Activated CD8-positive, alpha-beta memory T cell treated with anti-CD3 and anti-CD28 coated beads for 1 hour (primary cell): ENCODE measurements at places on chromosomes 7 and 10.

GRCh38 chr10:11120711-11121110 lies 103.0 kb downstream of the CELF2 start:
- no peak for DNase-seq

DNA sequence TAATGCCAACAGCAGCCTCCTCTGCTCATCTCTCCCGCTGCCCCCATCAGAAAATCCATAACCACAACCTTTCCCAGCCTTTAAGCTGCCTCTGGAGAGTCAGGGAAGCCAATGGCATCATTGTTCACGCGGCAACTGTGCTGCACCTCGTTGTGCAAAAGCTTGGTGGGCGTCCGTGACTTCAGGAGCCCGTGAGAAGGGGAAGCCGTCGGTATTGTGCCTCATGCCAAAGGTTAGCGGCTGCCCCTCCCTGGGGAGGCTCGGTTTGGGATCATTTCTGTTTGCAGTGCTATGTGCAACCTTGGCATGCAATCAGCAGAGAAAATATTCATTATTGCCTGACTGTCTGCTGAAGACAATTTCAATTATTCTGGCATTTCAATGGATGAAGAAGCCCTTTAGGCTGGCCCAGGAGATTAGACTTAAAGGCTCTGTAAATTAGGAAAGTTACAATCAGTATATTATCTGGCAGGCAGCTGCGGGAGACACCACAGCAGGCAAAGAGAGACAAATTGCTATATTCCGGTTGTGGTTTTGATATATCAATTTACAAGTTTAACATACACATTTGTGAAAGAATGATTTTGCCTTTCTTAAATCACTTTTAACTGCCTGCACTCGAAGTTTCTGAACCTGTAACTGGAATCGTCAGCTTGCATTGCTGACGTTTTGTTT lies 244.5 kb downstream of the GATA3 start:
- DNase-seq, result no peak

- DNase-seq, result no peak
Measured at GRCh38 chr7:26995666-26996065, 100.1 kb downstream of the HOXA1 start.

- no peak for DNase-seq
Measured at GRCh38 chr10:78932054-78932386, 136.7 kb upstream of the ZMIZ1 start.

GRCh38 chr10:99172950-99173349 lies 62.7 kb downstream of the HPSE2 start:
- DNase-seq, result no peak

DNA sequence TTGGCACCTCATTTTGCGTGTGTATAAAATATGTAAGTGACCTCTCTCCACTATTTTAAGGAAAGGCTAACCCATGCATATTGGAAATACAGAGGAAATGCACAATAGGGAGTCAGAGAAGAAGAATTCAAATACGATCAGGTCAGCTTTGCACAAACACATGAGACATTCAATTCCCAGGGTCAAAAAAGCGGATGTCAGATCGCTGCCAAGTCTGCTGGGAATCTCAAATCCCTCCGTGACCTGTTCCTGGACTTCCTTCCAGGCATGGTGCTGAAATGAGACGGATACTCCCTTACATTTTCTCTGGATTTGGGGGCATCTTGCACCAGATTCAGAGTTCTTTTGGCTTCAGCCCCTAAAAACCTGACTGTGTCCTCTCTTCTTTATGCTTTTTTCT lies 91.9 kb upstream of the PRKCQ start:
- DNase-seq, result no peak

DNA sequence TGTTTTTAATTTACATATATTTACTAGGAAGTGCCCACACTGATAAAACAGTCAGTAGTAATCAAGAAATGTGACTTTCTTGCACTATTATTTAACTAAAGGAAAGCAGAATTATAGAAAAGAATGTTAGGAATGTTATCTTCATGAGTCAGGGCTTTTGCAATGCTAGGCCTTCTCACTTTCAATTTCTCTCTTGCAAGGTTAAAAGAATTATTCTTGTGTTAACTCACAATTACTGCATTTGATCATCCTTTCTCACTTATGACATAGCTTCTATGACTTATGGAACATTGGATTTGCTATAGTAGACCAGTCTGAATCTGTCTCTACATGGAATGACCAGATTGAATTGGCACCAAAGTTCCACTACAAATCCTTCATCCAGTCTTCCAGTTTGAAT lies 192.4 kb downstream of the SDK1 start:
- DNase-seq, result no peak

- no peak for DNase-seq
Measured at GRCh38 chr10:1200866-1201807, 145.0 kb downstream of the WDR37 start.

DNA sequence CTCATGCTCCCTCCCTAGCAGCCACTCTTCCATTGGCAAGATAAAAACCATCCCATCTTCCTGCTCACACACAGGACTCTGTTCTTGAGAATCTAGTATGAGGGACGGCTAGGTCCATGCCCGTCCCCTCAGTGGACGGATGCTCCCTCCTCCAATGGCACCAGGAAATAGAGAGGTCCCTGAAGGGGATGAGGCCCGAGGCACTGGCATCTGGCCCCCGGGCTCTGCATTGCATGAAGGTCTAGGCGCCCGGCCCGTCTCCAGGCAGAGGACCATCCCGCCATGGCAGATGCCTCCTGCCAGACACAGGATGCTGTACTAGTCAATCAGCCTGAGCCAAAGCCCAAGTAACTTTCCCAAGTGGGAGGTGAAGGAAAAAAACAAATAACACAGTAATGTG lies 15.0 kb downstream of the PRKAG2 start:
- no peak for DNase-seq

DNA sequence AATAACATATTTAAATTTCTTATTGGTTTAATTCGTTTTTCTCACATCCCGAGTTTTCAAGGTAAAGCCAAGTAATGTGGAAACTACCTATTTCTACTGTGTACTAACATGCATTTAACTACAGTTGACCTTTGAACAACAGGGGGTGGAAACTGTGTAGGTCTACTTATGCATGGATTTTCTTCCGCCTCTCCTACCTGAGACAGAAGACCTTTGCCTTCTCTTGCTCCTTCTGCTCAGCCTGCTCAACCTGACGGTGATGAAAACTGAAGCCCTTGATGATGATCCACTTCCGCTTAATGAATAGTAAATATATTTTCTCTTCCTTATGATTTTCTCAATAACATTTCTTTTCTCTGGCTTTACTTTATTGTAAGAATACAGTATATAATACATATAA lies 18.5 kb downstream of the MEOX2 start:
- DNase-seq, result no peak

GRCh38 chr7:17948526-17949238 lies 8.4 kb upstream of the SNX13 start:
- no peak for DNase-seq

- no peak for DNase-seq
Measured at GRCh38 chr10:6674291-6674690, 94.2 kb upstream of the PRKCQ start.

- no peak for DNase-seq
Measured at GRCh38 chr7:120876922-120877321, 19.0 kb upstream of the TSPAN12 start.

DNA sequence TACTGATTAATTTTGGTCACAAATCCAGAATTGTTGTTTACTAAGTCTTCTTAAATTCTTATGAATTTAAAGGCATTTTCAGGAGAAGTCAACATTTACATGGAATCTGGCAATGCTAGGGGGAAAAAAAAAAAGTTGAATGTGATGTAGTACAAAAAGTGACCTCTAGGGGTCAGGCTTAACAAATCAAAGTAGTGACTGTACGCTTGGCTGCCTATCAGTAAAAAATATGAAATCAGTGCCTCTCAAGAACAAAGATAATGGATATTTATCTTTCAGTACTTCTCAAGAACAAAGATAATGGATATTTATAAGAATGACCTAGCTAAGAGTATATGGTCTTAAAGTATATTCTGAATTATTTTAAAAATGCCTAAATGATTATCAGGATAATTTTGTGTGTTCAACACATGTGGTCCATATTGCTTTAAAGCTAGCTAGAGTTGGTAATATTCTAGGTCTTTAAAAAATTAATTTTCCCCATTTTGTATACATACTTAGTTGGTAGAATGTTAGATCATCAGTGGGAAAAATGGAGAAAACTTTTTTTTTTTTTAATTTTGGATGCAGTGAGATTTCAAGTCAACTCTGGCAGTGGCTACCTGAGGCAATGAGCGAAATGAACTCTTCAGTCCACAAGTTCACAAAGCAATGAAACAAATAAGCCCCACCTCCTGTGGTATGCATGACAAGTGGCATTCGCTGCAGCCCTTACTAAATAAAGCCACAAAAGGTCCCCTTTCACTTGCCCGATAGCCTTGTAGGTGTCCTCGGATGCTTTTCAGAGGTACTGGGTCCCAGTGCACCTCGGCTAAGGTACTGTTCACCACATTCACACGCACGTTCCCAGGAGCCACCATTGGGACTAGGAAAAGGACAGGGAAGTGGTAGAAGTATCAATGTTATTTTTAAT lies 51.2 kb upstream of the LAMB4 start:
- DNase-seq, result no peak

GRCh38 chr10:25441270-25441669 lies 266.5 kb downstream of the GPR158 start:
- no peak for DNase-seq

DNA sequence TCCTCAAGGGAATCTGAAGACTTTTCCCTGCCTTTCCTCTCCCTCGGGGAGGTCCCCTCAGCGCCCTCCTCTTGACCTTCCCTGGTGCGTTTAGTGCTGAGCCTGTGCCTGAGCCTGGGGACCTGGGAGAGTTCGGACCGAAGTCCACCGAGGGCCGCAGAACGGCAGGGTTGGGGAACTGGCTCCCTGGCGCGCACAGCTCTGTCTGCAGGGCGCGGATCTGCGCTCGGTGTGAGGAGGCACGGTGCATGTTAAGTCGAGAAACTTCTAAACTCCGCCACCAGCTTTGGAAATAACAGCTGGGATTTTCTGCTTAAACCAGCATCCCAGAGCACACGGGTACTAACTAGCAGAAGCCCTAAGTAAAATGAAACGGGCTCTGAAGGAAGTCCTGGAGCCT lies 44.2 kb upstream of the SLC29A4 start:
- no peak for DNase-seq

DNA sequence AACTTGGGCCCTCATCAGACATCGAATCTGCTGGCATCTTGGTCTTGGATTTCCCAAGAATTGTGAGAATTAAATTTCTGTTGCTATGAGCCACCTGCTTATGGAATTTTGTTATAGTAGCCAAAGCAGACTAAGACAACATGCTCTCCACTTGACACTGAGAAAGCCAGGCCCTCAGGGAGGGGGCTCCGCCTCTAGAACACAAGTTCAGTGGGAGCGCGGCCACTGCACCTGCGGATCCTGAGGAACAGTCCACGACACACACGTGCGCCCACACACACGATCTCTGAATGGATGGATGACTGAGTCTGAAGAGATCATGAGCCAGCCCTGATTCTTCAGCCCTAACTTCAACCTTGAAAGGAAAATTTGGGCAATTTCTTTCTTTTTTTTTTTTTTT lies 73.7 kb downstream of the CTBP2 start:
- DNase-seq, result no peak

GRCh38 chr10:1548596-1548995 lies 188.7 kb downstream of the ADARB2 start:
- no peak for DNase-seq

DNA sequence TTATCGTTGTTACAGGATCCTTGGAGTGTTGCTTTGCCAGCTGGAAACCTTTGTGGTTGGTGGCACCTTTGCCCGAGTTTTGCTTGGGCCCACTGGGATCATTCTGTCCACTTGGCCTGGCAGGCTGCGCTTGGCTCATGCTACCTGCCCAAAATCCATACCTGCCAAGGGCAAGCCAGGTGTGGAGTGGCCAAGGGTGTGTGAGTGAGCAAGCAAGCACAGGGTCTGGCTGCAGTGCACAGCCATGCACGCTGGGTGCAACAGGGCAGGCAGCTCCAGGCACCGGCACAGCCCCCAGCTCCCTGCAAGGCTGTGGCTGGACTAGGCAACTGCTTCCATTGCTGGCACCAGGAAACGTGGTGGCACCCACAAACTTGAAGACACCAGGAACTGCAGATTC lies 421.8 kb downstream of the ARL4A start:
- DNase-seq, result no peak

DNA sequence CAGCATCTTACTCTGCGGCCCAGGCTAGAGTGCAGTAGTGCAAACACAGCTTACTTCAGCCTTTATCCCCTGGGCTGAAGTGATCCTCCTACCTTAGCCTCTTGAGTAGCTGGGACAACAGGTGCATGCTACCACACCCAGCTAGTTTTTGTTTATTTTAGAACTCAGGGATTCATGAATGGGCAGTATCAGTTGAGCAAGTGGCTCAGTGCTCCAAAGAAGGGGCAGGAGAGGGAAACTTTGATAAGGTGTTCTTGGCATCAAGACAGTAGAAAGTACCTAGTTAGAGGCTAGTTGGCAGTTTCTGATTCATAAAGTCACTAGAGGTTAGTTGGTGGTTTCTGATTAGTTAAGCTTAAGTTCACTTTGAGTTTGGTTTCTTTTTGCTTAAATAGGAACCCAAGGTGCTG lies 18.4 kb downstream of the TRIM24 start:
- DNase-seq, result no peak
